ENCODE measurements at places on chromosomes 7 and 10. TPM values are rescaled to one million over a fixed set of nuclear protein-coding genes. Genes with fewer than 3 reads are reported as not detected.
A peak's percentile ranks its signal among the peaks of the same experiment; 100 is the strongest.

Gene VAX1
- total RNA-seq: not detected

Gene GIMAP5
- total RNA-seq: not detected

Gene RSU1
- total RNA-seq: 9.6 TPM

Gene PTPRZ1
- 154 TPM for total RNA-seq

Gene THNSL1
- total RNA-seq: 19.4 TPM

Gene CUBN
- 1.5 TPM for total RNA-seq

Gene LEP
- total RNA-seq: not detected

Gene TUBAL3
- not detected for total RNA-seq

Gene OPN4
- not detected for total RNA-seq

DNA sequence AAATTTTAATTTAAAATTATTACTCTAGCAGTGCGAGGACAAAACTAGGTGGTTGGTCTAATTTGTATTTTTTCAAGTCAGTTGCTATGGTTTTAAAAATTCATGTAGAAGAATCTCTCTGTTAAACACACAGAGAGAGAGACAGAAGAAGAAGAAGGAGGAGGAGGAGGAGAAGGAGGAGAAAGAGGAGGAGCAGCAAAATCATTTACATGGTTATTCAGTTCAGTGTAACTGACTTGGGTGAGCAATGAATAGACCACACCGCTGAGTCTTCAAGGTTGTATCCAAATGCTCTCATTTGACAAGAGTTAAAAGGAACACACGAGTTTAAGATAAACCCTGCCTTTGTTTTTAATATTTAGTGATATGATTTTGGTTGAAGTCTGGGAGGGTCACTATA is 131.1 kb downstream of the PDE1C start:
- no peaks in the 10 kb centered on the region for H3K36me3 ChIP-seq
- no peaks in the 10 kb centered on the region for H3K4me1 ChIP-seq
- H3K4me3 ChIP-seq: no peak overlapping the region
- H3K27ac ChIP-seq: no peak overlapping the region
- H3K27me3 ChIP-seq: no peaks in the 10 kb centered on the region

- H3K4me1 ChIP-seq: peaks cover 16% of the 10 kb centered on the region
- peak overlapping the region; percentile 18 for H3K27ac ChIP-seq
- H3K36me3 ChIP-seq: no peaks in the 10 kb centered on the region
These were observed 744 bp downstream of the PPRC1 start for GRCh38 chr10:102133373-102134195.

DNA sequence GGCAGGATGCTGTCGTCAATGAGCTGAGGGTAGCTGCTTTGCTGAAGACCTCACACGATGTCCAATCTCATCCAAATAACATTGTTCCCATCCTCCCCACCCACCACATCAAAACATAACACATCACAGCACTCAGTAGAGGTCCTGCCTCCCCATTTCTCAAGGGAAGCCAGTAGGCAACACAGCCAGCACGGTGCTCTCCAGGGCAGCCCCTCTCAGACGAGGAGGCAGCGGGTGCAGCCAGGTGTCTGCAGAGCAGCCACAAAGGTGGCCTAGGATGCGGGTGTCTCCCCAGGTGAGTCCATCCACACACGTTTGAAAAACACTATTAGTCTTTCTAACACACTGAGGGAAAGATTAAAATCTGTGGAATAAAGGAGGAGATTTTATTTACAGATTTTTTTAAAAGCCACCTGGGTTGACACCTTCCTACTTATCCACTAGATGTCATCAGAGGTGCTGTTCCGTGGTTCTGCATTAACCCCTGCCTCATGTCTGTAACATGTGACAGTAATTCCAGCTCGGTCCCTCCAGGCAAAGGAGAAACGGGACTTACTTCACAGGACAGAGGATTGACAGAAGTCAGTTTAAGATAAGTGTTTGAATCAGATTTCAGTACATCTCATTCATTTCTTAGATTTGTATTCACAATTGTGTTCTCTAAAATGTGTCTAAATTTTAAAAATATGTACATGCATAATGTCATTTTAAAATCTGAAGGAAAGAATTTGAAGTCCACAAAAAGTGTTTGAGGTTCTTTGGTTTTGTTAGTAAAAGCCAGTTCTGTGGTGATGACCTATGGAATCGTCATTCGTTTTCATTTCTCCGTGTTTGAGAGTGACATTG is 68.0 kb downstream of the LANCL2 start:
- no peak overlapping the region for H3K27ac ChIP-seq
- peak; percentile 57 for DNase-seq
- H3K4me1 ChIP-seq: no peaks in the 10 kb centered on the region

- no peak overlapping the region for H3K4me3 ChIP-seq
- no peaks in the 10 kb centered on the region for H3K36me3 ChIP-seq
- H3K4me1 ChIP-seq: no peaks in the 10 kb centered on the region
- H3K27me3 ChIP-seq: no peaks in the 10 kb centered on the region
- H3K27ac ChIP-seq: no peak overlapping the region
- DNase-seq: no peak
These were observed 61.9 kb upstream of the EBF3 start for GRCh38 chr10:130025811-130026485.

GRCh38 chr7:114148779-114149178 is 230.0 kb upstream of the PPP1R3A start:
- no peaks in the 10 kb centered on the region for H3K36me3 ChIP-seq
- no peak for DNase-seq
- no peak overlapping the region for H3K4me3 ChIP-seq
- H3K27me3 ChIP-seq: no peaks in the 10 kb centered on the region
- peaks cover 4% of the 10 kb centered on the region for H3K4me1 ChIP-seq
- no peak overlapping the region for H3K27ac ChIP-seq

- H3K27me3 ChIP-seq: peaks cover 13% of the 10 kb centered on the region
- no peak overlapping the region for H3K27ac ChIP-seq
- H3K36me3 ChIP-seq: no peaks in the 10 kb centered on the region
- no peak for DNase-seq
- H3K4me3 ChIP-seq: no peak overlapping the region
- H3K4me1 ChIP-seq: peaks cover 7% of the 10 kb centered on the region
These were observed 2.8 kb downstream of the BET1 start for GRCh38 chr7:94001396-94001795.

Data from neural progenitor cell (in vitro differentiated cells).